ENCODE measurements at places on chromosomes 7 and 10.

DNA sequence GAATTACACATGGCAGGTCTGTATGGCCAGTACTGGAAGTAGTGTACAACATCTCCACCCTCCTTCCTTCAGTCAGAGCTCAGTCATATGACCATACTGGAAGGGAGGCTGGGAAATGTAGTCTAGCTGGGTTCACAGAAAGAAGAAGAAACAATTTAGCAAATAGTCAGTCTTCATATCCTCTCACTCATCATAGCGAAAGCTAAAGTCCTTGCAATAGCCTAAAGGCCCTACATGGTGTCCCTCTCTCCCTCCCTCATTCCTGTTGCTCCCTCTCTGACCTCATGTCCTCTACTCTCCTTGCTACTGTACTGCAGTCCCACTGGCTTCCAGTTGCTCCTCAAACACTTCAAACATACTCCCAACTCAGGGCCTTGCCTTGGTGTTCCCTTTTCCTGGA, 4.3 kb upstream of the CALU start:
- peaks cover 18% of the 10 kb centered on the region for H3K27me3 ChIP-seq
- H3K4me1 ChIP-seq: peaks cover 9% of the 10 kb centered on the region
- no peak overlapping the region for H3K27ac ChIP-seq
- no peak for DNase-seq

GRCh38 chr7:12258074-12258473, 47.0 kb downstream of the TMEM106B start:
- DNase-seq: no peak
- no peaks in the 10 kb centered on the region for H3K27me3 ChIP-seq
- H3K4me1 ChIP-seq: no peaks in the 10 kb centered on the region
- no peaks in the 10 kb centered on the region for H3K36me3 ChIP-seq

- H3K4me3 ChIP-seq: no peak overlapping the region
- H3K27me3 ChIP-seq: no peaks in the 10 kb centered on the region
- no peak overlapping the region for H3K27ac ChIP-seq
- no peak for DNase-seq
- no peaks in the 10 kb centered on the region for H3K36me3 ChIP-seq
Observed at GRCh38 chr7:7529328-7529727, 6.3 kb downstream of the COL28A1 start.

DNA sequence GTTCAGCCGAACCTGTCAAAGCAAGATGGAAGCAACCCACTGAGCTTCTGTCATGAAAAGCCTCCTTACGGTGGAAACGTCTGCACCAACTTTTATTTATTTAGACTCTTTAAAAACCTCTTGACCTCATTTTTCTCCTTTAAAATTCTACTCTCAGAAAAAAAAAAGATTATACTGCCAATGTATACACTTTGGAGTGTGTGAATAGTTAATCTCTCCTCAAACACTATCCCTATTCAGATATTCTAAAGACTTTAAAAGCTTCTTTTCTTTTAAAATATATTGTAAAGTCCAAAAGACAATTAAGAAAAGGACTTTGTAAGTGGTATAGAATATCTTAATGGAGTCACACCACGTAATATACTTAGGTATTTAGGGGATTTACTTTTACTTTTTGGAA, 335.2 kb upstream of the SEMA3D start:
- H3K36me3 ChIP-seq: no peaks in the 10 kb centered on the region
- no peak for DNase-seq
- no peaks in the 10 kb centered on the region for H3K27me3 ChIP-seq
- peaks cover 11% of the 10 kb centered on the region for H3K4me1 ChIP-seq

- peaks cover 12% of the 10 kb centered on the region for H3K4me1 ChIP-seq
- no peak for DNase-seq
- H3K27ac ChIP-seq: peak overlapping the region; percentile 68
- H3K4me3 ChIP-seq: peak overlapping the region; percentile 20
- H3K36me3 ChIP-seq: peaks cover 3% of the 10 kb centered on the region
- peaks cover 76% of the 10 kb centered on the region for H3K27me3 ChIP-seq
Observed at GRCh38 chr10:93147281-93147680, 73.6 kb downstream of the CYP26A1 start.

- no peak overlapping the region for H3K27ac ChIP-seq
- H3K4me1 ChIP-seq: peaks cover 39% of the 10 kb centered on the region
- H3K27me3 ChIP-seq: no peaks in the 10 kb centered on the region
- H3K4me3 ChIP-seq: no peak overlapping the region
- DNase-seq: no peak
- peaks cover 57% of the 10 kb centered on the region for H3K36me3 ChIP-seq
Observed at GRCh38 chr10:113042868-113043267, 92.8 kb downstream of the TCF7L2 start.

- no peak overlapping the region for H3K4me3 ChIP-seq
- H3K27me3 ChIP-seq: no peaks in the 10 kb centered on the region
Observed at GRCh38 chr7:32779167-32779566, 112.4 kb downstream of the KBTBD2 start.

DNA sequence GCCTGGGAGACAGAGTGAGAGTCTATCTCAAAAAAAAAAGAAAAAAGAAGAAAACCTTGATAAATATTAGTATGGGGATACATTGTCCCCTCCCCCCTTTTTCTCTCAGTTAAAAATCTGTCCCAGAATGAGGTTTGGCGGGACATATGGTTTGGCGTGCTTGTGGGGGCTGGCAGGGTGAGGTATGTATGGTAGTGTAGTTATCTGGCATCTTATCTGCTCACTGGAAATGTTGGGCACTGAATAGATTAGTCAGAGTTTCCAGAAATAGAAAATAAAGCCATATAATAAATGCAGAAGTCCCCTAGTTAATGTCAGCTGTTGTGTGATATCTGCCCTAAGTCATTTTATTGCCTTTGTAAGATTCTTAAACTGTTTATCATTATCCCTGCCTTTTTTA, 397.5 kb upstream of the GALNT17 start:
- no peaks in the 10 kb centered on the region for H3K27me3 ChIP-seq
- H3K4me1 ChIP-seq: peaks cover 54% of the 10 kb centered on the region
- no peak overlapping the region for H3K4me3 ChIP-seq

DNA sequence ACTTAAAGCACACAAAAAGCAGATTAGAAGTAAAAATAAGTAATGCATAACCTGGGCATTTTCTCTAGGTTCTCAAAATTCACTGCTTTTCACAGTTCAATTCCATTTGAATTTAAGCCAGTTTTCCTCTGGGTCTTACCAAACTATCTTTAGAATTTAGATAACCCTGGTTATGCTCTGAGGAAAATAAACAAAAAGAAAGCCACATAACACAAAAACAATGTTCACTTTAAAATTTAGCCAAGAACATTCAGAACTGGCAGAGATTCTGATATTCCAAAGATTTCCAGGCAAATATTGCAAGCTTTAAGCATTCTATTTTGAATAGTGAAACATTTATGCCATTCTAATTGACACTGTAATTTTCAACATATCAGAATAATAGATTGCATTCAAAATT, 50.7 kb upstream of the PRKG1 start:
- no peak overlapping the region for H3K27ac ChIP-seq
- DNase-seq: no peak
- no peak overlapping the region for H3K4me3 ChIP-seq
- peaks cover 4% of the 10 kb centered on the region for H3K4me1 ChIP-seq

DNA sequence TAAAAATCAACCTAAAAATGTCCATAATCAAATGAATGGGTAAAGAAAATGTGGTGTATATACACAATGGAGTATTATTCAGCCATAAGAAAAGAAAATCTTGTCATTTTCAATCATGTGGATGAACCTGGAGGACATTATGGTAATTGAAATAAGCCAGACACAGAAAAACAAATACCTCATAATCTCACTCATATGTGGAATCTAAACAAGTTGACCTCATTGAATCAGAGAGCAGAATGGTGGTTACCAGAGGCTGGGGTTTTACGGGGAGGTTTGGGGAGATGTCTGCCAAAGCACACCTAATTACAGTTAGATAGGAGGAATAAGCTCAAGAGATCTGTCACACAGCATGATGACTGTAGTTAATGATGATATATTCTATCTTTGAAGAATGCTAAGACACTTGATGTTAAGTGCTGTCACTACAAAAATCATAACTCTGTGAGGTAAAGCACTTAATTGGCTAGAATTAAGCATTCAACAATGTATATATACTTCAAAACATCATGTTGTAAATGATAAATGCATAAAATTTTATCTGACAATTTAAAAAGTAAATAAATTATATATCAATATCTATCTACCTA, 39.1 kb upstream of the TNPO3 start:
- peaks cover 6% of the 10 kb centered on the region for H3K27me3 ChIP-seq
- no peaks in the 10 kb centered on the region for H3K36me3 ChIP-seq
- no peak for DNase-seq
- H3K4me3 ChIP-seq: no peak overlapping the region
- no peak overlapping the region for H3K27ac ChIP-seq
